GM23248 (cell line): ENCODE measurements at places on chromosomes 5 and 9. TPM values are rescaled to one million over a fixed set of nuclear protein-coding genes. Genes with fewer than 3 reads are reported as not detected.

- no peak for DNase-seq
Observed at GRCh38 chr5:132896685-132897084, 23.2 kb downstream of the LEAP2 start.

- DNase-seq, result no peak
Observed at GRCh38 chr9:113257863-113258262, 17.5 kb downstream of the CDC26 start.

GRCh38 chr9:90511711-90512110 lies 130.9 kb downstream of the DIRAS2 start:
- DNase-seq, result no peak

- peak; percentile 34 for DNase-seq
Observed at GRCh38 chr5:62340392-62340791, 34.4 kb downstream of the KIF2A start.

GRCh38 chr5:170752257-170753215 lies 31.0 kb upstream of the GABRP start:
- DNase-seq, result no peak

DNA sequence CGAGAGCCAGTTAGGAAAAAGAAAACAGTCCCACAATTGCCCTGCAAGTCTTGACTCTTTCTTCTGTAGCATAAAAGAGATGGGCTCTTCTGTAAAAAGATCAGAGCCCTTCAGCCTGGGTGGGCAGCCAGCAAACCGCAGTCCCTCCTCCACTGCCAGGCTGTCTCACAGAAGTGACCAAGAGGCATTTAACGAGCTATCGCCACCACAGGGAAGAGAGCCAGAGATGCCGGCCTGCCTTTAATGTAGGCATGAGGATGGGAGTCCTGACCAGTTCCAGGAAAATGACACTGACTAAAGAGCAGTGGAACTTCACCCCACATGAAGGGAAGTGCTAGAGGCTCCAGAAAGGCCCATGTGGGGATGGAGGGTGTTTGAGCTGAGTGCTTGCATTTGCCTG lies 264.6 kb downstream of the NDUFS4 start:
- DNase-seq, result no peak

DNA sequence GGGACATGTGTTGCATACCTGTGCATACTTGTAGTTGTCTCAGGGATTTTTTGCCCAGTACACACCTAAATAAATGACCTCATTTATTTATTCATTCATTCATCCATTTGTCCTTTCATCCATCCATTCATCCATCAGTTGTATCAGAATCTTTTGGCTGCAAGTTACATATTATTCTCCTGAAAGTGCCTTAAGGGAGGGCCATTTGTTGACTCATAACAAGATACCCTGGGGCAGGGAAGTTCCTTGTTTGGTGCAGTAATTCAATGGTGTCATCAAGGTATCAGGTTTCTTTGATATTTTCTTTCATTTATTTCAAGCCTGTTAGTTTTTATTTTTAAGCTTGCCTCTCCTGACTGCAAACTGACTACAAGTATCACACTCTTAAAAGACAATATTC lies 597.9 kb upstream of the TLE4 start:
- peak; percentile 63 for DNase-seq

DNA sequence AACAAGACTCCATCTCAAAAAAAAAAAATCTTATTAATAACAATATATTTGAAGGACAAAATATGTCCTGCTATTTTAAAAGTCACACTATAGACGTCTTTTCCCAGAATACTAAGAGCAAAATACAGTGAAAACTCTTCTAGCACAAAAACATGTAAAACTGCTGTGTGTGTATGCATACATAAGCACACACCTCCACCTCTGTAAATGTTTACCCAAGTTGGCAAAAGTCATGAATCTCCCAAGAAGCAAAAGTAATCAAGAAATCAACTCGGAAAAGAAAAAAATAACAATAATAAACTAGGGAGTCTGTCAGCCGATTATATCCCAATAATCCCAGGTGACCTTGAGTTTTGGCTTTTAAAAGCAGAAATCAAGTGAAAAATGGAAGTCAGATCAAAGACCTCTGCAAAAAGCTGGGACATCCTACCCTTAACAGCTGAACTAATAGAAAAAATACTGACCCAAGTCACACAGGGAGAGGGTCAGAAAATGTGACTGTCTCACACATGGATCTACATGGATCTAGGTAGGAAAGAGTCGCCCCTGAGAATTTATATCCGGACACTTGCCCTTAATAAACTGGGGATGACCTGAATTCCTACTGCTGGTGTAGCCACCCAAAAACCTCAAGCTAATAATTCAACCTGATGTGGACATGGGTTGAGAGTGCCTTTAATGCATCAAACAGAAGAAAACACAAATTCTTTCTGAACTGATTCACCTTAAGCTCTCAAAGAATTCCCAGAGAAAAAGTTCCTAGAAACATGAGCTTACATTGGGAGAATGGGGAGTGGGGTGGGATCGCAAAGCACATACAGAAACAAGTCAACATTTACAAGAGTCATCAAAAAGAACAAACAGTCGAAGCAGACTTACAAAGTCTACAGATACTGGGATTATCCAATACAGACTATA lies 29.9 kb downstream of the LPAR1 start:
- DNase-seq, result no peak

- no peak for DNase-seq
Observed at GRCh38 chr5:128480906-128481633, 57.0 kb downstream of the FBN2 start.

DNA sequence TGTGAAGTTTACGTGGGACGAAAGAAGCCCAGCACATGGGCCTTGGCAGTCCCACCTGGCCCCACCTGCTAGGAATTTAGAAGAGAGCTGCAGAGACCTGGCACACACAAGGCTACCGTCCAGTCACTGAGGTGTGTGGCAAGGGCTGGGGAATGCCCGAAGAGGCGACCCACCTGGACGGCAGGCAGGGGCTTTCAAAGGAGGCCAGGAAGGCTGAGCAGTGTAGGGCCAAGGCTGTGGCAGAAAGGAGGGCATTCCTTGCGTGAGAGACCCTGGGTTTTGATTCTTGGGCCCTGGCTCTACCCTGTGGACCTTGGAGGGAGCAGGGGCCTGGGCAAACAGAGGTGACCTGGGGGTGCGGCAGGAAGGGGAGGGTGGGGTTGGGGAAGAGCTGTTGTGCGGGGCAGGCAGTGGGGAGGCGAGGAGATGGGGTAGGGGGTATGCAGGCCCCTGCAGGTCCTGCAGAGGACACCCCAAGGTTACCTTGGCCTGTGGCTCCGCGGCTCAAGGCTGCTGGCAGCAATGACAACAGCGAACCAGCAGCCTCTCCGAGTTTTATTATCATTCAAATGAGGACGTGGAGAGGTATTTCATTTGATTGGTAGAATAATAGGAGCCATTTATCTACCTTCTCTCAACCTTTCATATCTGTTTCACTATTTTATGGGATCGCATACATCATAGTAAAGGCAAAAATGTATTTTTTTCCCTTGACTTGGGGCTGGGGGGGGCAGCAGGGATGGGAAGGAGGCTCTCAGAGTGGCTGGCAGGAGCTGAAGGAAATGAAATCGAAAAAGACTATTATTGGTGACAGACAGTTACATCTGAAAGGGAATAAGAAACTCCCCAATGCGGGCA lies 24.8 kb downstream of the TSPAN17 start:
- DNase-seq, result no peak

DNA sequence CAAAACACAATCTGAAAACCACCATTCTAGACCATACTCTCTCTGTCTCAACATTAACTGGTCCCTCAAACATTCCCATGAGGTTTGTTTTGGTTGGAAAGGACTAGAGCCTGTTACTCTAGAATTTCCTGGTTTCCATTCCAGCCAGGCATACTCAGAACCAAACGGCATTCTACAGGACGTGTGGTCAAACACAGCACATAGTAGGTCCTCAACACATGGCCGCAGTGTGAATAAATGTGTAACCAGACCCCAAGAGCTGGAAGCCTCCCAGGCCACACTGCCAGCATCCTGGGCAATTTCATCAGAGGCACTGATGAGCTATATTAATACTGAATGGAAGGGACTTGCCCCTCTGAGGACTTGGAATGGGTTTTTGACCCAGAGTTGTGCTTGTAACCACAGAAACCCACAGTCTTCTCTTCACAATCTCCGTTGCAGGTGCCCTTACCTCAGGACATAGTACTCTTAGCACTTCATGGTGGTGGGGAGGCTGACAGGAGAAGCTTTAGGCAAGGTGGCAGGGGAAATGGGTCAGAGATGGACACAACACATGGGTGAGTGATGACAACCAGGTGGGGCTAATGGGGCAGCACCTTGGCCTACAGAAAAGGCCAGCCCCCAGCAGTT lies 66.0 kb downstream of the ZNF366 start:
- DNase-seq, result peak; percentile 20

- DNase-seq, result peak; percentile 84
Observed at GRCh38 chr5:39283231-39283818, 64.0 kb upstream of the FYB1 start.

GRCh38 chr9:113508111-113508749 lies 44.7 kb downstream of the RGS3 start:
- DNase-seq, result no peak

DNA sequence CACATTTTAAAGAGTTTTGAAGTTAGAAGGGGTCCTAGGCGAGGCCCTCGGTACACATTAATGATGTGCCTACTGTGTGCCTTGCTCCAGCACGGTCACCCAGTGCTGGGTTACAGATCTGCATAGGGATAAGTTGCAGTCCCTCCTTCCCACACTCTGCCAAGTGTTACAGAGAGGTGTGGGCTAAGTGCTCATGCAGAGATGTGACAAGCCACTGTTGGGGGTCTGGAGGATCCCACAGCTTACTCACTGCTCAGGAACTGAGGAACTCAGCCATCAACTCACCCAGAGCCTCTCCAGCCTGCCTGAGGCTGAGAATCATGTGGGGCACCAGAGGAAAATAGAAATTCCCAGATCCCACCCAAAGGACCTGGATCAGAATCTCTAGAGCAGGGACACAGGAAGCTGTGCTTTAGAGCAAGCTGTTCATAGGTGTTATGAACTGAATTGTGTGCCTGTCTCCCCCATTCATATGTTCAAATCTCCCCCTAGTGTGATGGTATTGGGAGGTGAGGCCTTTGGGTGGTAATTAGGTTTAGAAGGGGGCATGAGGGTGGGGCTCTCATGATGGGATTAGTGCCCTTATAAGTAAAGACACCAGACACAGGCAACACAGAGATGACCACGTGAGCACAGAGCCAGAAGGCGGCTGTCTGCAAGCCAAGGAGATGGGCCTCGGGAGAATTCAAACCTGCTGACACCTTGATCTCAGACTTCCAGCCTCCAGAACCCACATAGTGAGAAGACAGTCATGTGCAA lies 164.1 kb downstream of the HSD17B3 start:
- DNase-seq, result peak; percentile 49

GRCh38 chr9:37150415-37150814 lies 30.0 kb downstream of the ZCCHC7 start:
- no peak for DNase-seq

DNA sequence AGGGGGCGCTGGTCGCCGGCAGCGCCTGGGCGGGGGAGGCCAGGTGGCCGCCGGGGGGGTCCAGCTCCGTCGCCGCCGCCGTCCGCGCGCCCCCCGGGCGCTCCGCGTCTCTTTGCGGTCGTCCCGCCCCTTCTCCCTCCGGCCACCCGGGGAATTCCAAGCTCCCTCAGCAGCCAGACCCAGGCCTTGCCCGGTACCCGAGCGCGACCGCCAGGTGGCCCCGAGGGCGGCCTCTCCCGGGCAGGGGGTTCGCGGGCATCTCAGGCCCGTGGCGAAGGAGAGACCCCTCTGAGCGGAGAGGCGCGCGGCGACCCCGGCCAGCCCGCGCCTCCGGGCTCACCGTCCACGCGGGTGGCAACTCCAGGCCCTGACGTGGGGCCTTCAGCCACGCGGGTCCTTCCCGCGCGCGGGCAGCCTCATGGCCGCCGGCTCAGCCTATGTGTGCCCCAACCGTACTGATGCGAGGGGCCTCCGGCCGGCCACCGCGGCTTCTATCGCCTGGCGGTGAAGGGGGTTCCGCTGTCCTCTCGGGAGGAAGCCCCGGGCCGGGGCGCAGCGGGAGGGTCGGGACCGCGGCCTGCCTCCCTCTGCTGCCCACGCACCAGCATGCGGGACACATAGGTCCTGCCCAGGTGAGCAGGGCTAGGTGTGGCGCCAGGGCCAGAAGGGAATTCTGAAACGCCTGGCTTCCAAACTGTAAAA lies 529 bp upstream of the NRARP start:
- DNase-seq, result peak; percentile 75

GRCh38 chr9:97864396-97864795 lies 11.4 kb downstream of the FOXE1 start:
- DNase-seq, result no peak

GRCh38 chr9:110124439-110124838 lies 83.5 kb downstream of the C9orf152 start:
- no peak for DNase-seq

DNA sequence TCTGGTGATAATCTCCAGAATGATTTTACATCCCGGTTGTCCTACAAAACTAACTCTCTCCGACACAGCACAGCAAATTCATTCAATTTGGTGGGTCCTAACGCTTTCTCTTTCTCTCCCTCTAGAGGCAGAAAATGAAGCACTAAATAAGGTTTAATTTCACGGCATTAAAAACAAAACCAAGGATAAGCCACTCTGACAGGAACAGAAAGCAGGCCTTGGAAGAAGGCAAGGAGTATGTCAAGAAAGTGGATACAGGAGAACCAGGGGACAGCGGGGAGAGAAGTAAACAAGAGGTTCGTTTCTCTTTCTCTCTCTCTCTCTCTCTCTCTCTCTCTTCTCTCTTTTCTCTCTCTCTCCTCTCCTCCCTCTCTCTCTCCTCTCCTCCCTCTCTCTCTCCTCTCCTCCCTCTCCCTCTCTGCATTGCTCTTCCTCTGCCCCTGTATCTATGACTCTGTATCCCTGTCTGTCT lies 49.8 kb downstream of the EBF1 start:
- peak; percentile 80 for DNase-seq

DNA sequence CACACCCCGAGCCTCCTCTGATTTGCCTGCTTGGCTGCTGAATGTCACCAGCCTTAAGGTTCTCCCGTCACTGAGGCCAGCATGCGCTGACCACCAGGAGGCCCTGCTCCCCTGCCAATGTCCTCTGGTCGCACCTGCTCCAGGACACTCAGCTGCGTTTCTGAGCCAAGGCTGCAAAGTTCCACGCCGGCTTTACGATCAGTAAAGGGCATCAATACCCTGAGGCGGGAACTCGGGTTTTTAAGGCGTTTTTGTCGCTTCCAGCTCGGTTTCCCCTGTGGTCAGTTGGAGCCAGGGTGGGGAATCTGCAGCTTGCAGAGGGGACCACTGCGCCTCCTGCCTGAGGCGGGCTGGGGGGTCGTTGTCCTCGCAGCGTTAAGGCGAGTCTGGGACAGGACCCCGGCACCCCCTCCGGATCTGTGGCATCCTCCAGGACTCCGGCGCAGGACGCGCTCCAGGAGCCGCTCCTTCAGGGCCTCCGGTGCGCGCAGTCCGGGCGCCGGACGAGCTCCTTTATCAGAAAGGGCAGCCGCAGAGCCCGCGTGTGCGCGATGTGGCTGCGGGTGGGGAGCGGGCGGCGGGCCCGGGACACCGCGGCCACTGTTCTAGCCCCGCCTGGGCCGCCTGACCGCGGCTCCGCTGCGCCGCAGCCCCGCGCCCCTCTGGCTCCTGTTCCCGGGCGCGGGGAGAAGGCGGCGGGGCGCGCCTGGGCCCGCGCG lies 24.1 kb upstream of the FLT4 start:
- no peak for DNase-seq

Gene KCNMB1
- polyA plus RNA-seq, result not detected in 2 replicates

Gene STK10
- polyA plus RNA-seq, result 19.3 and 21.2 TPM in 2 replicates

Gene PDGFRB
- 155 and 163 TPM in 2 replicates for polyA plus RNA-seq

Gene DENND1A
- 13.2 and 15.3 TPM in 2 replicates for polyA plus RNA-seq

Gene TEK
- polyA plus RNA-seq, result 4.3 and 5.0 TPM in 2 replicates

Gene GLDC
- 0.35 and 0.48 TPM in 2 replicates for polyA plus RNA-seq

Gene RBM27
- polyA plus RNA-seq, result 2.6 and 3.1 TPM in 2 replicates

Gene LECT2
- 0.41 and 0.51 TPM in 2 replicates for polyA plus RNA-seq

Gene PCDHB9
- 1.3 and 1.9 TPM in 2 replicates for polyA plus RNA-seq

Gene LCN1
- not detected in 2 replicates for polyA plus RNA-seq

Gene DOCK8
- not detected in 2 replicates for polyA plus RNA-seq

Gene AMBP
- polyA plus RNA-seq, result not detected in 2 replicates

Gene CCNJL
- polyA plus RNA-seq, result 0.06 TPM in 1 of 2 replicates, not detected in the other

Gene KCNIP1
- polyA plus RNA-seq, result not detected in 2 replicates
